Stimulated activated CD4-positive, alpha-beta T cell treated with anti-CD3 and anti-CD28 coated beads, TNF-alpha, amount 100 ng/mL, for 24 hours (primary cell): ENCODE measurements at places on chromosomes 7 and 10.

DNA sequence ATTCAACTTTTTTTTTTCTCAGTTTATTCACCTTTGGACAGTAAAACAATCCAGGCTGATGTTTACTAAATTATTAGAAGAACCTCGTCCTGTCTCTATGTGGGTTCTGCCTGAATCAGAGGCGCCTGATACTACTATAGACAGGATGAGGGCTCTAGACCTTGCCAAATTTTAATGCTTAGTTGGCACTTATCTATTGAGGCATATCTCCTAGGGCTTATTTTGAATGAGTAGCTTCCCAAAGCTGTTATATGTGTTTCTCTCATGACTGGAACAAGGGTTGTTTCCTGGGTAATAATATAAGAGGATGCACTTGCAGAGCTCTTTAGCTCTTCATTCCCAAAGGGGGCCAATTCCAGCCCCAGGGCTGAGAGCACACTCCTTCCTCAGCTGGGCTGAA, 23.6 kb downstream of the HECW1 start:
- no peak for DNase-seq

GRCh38 chr10:110113670-110114337, 93.6 kb upstream of the MXI1 start:
- DNase-seq = no peak

DNA sequence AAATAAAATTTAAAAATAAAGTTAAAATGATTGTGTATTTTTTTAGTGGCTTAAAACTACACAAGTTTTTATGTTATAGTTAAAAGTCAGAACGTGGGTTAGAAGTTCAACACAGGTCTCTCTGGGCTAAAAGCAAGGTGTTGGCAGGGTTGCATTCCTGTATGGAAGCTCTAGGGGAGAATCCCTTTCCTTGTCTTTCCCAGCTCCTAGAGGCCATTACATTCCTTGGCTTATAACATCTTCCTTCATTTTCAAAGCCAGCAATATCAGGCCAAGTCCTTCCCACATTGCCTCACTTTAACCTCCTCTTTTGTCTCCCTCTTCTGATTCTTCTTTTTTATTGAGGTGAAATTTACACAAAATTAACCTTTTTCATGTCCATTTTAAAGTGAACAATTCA, 52.4 kb upstream of the EEPD1 start:
- DNase-seq = no peak

- no peak for DNase-seq
Observed at GRCh38 chr7:80362677-80363076, 149.2 kb downstream of the GNAT3 start.
